ENCODE measurements at places on chromosomes 11 and 22. TPM values are rescaled to one million over a fixed set of nuclear protein-coding genes. Genes with fewer than 3 reads are reported as not detected.

GRCh38 chr22:28444659-28445058 is 235.0 kb downstream of the TTC28 start:
- DNase-seq: no peak

DNA sequence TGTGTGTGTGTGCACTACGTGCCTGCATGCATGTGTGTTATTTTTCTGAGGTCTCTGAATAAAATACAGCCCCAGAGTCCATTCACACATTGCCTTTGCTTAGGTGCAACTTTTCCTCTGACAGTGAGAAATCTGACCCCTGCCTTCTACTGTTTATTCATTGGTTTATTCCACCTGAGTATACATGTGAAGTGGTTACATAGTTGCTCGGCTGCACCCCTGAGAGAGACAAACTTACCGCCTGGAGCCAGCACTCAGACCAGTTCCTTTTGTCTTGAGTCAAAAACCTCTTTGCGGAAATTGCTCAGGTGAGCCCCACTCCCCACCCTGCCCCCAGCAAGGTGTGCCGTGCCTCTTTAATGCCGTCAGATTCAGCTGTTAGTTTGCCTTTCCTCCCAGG is 363.6 kb downstream of the BRD1 start:
- no peak for DNase-seq

DNA sequence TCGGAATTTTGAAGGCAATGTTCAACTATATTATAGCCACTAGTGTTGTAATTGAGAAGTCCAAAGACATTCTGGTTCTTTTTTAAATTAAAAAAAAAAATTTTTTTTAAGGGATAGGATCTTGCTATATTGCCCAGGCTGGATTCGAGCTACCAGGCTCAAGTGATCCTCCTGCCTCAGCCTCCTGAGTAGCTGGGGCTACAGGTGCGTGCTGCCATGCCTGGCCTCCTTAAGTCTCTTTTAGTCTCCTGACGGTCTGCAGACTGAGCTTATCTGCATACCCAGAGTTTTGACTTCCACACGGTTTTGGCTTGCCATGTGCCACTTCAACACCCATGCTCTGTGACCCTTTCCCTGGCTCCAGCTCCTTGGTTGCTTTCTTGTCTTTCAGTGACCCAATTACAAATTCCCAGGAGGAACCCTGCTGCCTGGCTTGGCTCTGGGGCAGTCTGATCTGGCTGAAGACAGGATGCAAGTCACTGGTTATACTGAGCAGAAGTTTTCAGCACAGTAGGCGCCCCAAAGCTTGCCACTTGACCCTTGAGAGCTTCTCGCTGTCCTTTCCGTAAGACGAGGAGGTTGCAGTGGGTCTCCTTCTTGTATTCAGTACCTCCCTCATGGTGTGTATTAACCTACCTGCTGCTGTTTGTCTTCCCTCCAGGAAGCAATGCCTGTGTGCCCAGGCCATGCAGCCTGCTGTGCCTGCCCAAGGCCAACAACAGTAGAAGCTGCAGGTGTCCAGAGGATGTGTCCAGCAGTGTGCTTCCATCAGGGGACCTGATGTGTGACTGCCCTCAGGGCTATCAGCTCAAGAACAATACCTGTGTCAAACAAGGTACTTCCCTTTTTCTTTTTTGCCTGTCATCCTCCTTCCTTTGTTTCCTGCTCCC is 113.8 kb upstream of the SORL1-AS1 start:
- DNase-seq: no peak

Gene CDC42EP1
- total RNA-seq: 31.4 TPM

Gene KRTAP5-8
- not detected for total RNA-seq

Gene MLC1
- total RNA-seq: 8.2 TPM

Gene AMOTL1
- total RNA-seq: 57.7 TPM

Gene MCM5
- 16.0 TPM for total RNA-seq
